Hepatocyte (in vitro differentiated cells): ENCODE measurements at places on chromosomes 7 and 10. TPM values are rescaled to one million over a fixed set of nuclear protein-coding genes. Genes with fewer than 3 reads are reported as not detected.
A peak's percentile ranks its signal among the peaks of the same experiment; 100 is the strongest.

- no peak for DNase-seq
- H3K4me1 ChIP-seq = no peaks in the 10 kb centered on the region
- H3K27me3 ChIP-seq = no peaks in the 10 kb centered on the region
- no peak overlapping the region for H3K4me3 ChIP-seq
Measured at GRCh38 chr7:27634671-27635493, 27.8 kb downstream of the HIBADH start.

DNA sequence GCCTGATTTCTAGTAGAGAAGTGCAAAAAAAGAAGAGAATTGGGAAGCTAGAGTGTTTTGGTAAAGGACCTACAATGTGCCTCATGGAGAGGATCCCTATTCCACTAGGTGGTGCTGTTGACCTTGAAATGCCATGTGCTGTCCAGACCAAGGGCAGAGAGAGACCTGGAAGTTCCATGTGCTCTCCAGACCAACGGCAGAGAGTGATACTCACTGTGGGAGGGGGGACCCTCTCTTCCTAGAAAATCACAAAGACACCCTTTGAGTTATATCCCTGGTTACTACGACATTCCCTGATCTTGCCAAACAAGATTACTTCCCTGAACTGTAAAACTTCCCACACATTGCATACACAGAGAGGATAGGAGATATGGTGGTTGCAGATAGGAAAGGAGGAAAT lies 212.7 kb upstream of the ZNF804B start:
- H3K36me3 ChIP-seq = no peaks in the 10 kb centered on the region
- peak; percentile 15 for DNase-seq

- no peak for DNase-seq
- no peak overlapping the region for H3K27ac ChIP-seq
- H3K36me3 ChIP-seq = no peaks in the 10 kb centered on the region
- no peaks in the 10 kb centered on the region for H3K27me3 ChIP-seq
Measured at GRCh38 chr7:101778026-101778580, 39.3 kb upstream of the CUX1 start.

- no peak overlapping the region for H3K27ac ChIP-seq
- no peak for DNase-seq
- H3K4me1 ChIP-seq = no peaks in the 10 kb centered on the region
- no peak overlapping the region for H3K4me3 ChIP-seq
- H3K36me3 ChIP-seq = no peaks in the 10 kb centered on the region
- no peaks in the 10 kb centered on the region for H3K27me3 ChIP-seq
Measured at GRCh38 chr7:1646957-1647891, 22.9 kb upstream of the ELFN1 start.

DNA sequence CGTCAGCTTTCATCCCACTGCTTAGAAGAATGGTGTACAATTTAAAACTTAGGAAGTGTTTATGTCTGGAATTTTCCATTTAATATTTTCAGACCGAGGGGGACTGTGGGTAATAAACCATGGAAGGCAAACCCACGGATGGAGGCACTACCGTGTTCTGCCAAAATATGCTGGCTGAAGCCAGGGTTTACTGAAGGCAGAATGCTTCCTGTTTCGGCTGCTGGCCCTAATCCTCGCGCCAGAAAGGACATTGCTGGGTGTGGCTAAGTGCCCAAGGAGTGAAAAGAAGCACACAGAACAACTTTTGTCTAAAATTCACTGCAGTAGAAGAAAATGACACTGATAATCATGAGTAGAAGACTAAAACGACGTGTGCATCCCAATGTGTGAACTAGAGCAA lies 32.3 kb downstream of the PITRM1 start:
- no peaks in the 10 kb centered on the region for H3K27me3 ChIP-seq
- H3K36me3 ChIP-seq = peaks cover 7% of the 10 kb centered on the region
- no peak overlapping the region for H3K4me3 ChIP-seq
- H3K27ac ChIP-seq = no peak overlapping the region
- DNase-seq = no peak

Gene TWIST1
- total RNA-seq = 18.7 and 23.2 TPM in 2 replicates

Gene COL1A2
- 1,011 and 1,836 TPM in 2 replicates for total RNA-seq

Gene GLUD1
- total RNA-seq = 695 and 698 TPM in 2 replicates
